ENCODE measurements at places on chromosomes 4 and X. TPM values are rescaled to one million over a fixed set of nuclear protein-coding genes. Genes with fewer than 3 reads are reported as not detected.

Gene GAGE12H
- not detected for total RNA-seq

Gene NDP
- 4.1 TPM for total RNA-seq

Gene TIMM17B
- total RNA-seq, result 28.0 TPM

- no peak for DNase-seq
These were observed 154.3 kb downstream of the COMMD8 start for GRCh38 chr4:47309165-47309564.

- no peak for DNase-seq
These were observed 35.9 kb downstream of the MOB1B start for GRCh38 chr4:70938086-70938485.

DNA sequence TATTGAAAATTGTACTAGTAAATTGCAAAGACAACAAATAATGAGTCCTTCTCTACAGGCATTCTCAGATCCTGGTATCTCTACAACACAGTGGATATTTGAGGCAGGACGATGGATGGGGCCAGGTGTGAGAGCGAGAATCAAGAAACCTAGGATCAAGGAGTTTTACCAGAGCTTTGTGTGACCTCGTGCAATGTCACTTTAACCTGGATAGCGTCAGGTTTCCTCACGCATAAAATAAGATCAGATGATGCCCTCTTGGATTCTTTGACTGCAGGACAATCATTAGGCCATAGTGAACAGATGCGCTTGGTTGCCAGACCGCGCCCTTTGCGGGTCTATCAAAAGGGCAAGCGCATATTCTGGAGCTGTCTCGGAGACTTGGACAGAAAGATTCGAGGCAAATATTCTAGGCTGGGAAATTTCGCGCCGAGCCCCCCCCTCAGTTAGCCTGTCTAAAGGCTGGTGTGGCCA is 66.6 kb downstream of the FBXO8 start:
- DNase-seq, result no peak

Data from sciatic nerve (tissue), 2 donors.